ENCODE measurements at places on chromosomes 1 and 21. TPM values are rescaled to one million over a fixed set of nuclear protein-coding genes. Genes with fewer than 3 reads are reported as not detected.

The MYOG gene
- total RNA-seq = not detected

The TAF5L gene
- total RNA-seq = 19.9 TPM

The WNT3A gene
- total RNA-seq = not detected

The EXOC8 gene
- 19.7 TPM for total RNA-seq

The DNALI1 gene
- 3.6 TPM for total RNA-seq

The MTR gene
- total RNA-seq = 29.4 TPM

The LIN28A gene
- not detected for total RNA-seq

The CAPN2 gene
- 218 TPM for total RNA-seq

The DYRK3 gene
- total RNA-seq = 7.6 TPM

The NEXN gene
- total RNA-seq = 21.7 TPM

The RHOC gene
- total RNA-seq = 201 TPM

The THAP3 gene
- 21.8 TPM for total RNA-seq

The REG4 gene
- total RNA-seq = not detected
